ENCODE measurements at places on chromosomes 16 and 17.

GRCh38 chr16:9791556-9791955 is 390.7 kb downstream of the GRIN2A start:
- no peak for DNase-seq

DNA sequence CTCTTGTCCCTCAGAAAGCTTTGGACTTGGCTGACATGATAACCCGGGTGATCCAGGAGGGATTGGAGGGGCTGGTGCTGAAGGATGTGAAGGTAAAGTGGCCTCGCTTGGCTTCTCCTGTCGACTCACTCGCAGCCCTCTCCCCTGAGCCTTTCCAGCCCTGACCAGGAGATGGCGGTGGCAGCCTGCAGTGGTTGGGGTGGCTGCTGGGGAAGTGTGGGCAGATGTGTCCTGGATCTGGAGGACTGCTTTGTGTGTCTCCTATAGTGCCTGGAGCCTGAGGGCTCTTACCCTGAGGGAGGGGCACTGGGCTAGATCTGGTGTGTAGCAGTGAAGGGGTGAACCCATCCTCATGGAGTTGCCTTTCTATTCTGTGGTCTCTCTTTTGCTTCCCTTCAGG is 17.9 kb downstream of the LIG3 start:
- DNase-seq, result peak; percentile 72

GRCh38 chr16:75380870-75381269 is 52.4 kb downstream of the CFDP1 start:
- no peak for DNase-seq

DNA sequence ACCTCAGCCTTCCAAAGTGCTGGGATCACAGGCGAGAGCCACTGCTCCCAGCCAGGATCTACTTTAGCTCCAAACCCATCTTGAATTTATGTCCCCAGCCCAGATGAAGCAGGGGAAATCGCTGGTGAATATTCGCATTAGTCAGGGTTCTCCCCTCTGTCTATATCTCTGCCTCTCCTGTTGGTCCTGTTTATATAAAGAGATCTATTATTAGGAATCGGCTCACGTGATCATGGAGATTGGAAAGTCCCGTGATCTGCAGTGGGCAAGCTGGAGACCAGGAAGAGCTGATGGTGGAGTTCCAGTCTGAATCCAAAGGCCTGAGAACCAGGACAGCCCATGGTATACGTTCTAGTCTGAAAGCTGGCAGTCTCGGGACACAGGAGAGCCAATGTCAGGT is 382.8 kb downstream of the SEC14L1 start:
- DNase-seq, result no peak

GRCh38 chr17:77607606-77608005 is 350.9 kb upstream of the TNRC6C start:
- no peak for DNase-seq

DNA sequence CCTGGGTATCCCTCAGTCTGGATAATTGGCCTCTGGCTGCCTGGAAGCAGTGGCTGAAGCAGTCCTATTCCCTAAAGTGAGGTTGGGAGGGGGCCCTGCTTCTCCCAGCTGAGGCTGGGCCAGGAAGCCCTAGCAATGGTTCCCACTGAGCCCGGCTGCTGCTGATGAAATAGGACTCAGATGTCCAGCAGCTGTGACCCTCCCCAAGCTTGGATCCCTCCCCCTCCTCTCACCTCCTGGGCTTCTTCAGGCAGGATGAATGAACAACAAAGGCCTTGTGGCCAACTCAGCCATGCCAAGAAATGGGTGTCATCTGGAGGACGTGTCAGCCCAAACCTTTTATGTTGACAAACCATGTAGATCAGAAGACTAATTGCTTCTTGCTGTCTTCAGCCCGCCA is 42.0 kb downstream of the AXIN2 start:
- no peak for DNase-seq

DNA sequence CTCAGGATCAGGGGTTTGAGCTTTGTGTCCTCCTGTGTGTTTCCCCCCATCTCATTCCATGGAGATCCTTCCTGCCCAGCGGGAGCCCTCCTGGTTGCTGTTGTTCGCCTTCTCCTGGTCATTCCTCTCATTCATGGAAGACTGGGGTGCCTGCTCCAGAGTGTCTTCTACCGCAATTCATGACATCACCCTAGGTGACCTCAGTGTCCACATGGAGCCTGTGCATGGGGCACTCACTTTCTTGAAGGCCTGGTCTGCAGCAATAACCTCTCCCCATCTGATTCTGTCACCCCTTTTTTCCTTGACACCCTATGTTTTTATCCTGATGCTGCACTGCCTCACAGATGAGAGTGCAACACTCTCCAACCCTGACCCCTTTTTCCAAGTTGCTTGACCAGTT is 21.4 kb upstream of the ARHGAP17 start:
- DNase-seq, result no peak

GRCh38 chr17:57451191-57451590 is 194.9 kb downstream of the MSI2 start:
- DNase-seq, result no peak

- no peak for DNase-seq
Observed at GRCh38 chr17:80716986-80717719, 172.5 kb downstream of the RPTOR start.

GRCh38 chr17:58378733-58379510 is 26.9 kb upstream of the SUPT4H1 start:
- DNase-seq, result no peak

GRCh38 chr16:86403541-86404163 is 106.7 kb upstream of the FOXF1 start:
- DNase-seq, result no peak

DNA sequence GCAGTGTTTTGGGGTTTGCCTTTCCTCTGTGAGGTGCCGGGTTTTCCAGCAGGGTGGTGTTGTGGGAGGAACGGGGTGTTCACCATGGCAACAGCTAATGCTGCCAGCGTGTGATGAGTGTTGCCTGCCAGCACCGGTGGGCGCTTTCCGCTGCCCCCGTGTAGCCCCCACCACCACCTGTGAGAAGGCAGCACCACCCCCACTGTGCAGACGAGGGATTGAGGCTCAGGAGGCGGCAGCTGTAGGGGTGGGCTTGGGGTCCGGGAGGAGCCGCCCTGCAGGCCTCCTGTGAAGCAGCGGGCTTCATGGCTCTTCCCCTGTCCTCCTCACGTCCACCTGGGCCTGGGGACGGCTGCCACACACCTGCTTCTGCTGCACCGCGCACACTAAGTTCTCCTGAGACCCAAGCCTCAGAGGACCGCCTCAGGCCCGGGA is 5.2 kb downstream of the RAB40C start:
- DNase-seq, result no peak

- DNase-seq, result no peak
Observed at GRCh38 chr17:76791053-76791980, 53.4 kb downstream of the MFSD11 start.

- no peak for DNase-seq
Observed at GRCh38 chr17:4632581-4632920, 8.9 kb downstream of the ALOX15 start.

DNA sequence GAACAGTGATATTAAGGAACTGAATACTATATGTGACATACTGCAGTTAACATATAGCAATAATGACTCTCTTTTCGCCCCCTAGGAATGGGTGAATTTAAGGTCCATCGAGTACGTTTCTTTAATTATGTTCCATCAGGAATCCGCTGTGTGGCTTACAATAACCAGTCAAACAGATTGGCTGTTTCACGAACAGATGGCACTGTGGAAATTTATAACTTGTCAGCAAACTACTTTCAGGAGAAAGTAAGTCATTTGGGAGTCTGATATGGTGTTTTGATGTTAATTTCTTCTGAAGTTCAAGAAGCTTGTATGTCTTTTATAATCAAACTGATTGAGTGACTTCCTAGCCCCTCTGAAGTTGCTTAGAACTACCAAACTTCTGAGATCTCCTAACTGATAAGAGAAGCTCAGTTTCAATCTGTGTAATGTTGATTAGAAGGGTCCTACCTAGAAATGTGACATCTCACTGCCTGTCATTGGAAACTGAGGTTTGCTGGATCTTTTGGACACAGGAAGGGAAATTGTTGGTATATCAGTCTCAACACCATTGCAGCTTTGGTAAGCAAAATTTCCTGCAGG is 1.0 kb downstream of the UTP4 start:
- DNase-seq, result no peak

DNA sequence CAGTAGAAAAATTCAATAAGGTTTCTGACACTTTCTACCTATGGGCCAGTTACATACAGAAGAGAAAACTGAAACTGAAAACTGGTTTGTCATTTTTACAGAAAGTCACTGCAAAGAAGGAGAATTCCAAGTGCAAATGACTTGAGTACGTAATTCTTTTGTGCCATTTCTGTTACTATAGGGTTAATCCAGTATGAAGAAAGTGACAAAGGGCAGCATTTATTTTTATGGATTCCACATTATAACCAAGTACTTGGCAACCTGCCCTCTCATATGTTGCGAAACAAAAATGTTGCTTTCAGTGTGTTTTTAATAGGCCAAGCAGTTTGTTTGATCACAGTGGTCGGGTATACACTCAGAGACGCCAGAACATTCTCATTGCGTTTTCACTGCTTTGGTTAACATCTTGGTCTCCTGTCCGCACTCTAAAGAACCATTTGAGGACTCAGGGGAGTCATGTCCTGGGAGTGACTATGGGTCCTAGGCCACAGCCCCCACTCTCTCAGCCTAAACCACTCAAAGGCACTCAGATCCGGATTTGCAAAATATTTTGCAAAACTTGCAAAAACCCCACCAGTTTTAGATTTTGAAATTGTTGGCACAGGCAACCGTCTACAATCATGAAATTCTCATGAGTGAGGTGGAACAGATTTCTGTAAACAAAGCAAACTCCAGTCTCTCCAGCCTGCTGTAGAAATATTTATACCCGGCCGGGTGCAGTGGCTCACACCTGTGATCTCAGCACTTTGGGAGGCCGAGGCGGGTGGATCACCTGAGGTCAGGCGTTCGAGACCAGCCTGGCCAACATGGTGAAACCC is 15.4 kb upstream of the HELZ start:
- DNase-seq, result no peak

- no peak for DNase-seq
Observed at GRCh38 chr17:32852811-32853210, 24.1 kb downstream of the MYO1D start.

- DNase-seq, result no peak
Observed at GRCh38 chr17:9120471-9120870, 99.2 kb downstream of the NTN1 start.

DNA sequence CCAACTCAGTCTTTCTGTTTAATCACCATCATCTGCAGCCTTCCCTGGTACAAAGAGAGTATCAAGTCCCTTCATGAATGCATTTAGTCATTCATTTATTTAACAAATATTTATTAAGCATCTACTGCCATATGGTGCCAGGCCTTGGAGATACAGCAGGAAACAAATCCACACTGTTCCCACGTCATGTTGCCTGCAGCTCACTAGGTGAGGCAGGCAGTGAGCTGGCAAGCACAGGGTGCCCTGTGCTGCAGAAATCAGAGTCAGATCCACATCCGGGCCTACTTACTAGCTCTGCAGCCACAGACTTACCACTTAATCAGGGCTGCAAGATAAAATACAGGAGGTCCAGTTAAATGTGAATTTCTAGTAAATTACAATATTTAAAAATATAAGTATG is 38.5 kb upstream of the CES5A start:
- no peak for DNase-seq

DNA sequence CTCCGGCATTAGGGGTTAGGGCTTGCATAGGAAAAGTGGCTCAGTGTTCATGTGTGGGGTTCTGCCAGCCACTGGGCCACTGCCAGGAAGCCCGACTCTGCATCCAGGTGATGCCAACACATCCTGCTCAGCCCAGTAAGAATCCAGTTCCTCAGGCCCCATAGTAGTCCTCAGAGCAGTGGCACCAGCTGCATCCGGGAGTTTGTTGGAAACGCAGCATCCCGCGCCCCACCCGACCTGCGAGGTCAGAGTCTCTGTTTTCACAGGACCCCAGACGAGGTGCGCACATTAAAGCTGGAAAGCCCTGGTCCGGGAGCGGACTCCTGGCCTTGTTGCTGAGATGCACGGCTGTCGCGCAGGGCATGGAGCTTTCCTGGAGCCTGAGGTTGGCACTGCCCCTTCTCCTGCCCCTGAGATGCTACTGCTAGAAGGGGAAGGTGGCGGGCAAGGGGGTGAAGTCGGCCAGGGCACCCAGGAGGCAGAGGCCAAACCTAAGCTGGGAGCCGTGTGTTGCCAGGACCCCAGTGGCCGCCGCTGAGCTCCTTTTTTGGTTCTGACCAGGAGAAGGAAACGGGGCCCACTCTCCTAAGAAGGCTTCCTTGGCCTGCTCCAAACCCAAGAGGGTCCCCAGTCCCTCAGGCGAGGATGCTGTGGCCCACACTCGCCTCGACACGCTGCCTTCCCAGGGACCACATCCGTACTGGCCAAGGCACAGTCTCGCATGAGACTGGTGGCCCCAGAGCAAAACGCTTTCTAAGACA is 44.4 kb downstream of the NOS2 start:
- DNase-seq, result no peak
